ENCODE measurements at places on chromosomes 16 and 17.

DNA sequence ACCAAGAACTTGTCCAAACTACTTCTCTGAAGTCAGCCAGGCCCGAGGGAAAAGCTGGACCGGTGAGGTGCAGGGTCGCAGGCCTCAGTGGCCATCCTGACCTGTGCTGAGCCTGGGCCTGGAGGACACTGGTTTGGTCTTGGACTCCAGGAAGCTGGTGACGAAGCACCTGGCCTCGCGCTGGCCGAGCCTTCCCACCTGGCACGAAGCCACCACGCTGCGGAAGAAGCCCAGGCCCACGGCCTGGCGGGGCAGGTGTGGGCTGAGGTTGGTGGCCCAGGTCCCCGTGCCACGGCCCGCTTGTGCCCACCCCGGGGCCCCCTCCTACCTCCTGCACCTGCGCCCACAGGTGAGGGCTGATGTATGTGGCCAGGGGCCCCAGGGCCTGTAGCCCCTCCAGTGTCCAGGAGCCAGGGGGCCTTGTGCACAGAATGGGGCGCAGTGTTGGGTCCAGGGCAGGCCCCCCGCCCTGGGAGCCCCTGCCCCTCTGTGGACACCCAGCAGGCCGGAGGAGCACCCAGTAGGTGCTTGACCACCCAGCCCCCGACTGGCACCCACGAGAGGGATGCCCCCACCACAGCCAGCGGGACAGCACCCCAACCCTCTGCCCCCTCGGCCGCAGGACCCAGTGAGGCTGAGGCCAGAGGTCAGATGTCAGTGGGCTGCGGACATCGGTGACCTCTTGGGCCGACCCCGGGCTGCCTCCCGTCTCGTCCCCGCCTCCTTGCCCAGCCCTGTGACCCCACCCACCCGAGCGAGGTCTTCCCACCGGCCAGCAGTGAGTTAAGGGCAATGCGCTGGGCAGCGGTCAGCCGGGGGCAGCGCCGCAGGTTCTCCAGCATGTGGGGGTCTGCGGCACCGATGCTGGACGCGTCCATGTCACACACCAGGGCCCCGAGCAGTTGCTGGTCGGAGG, 13.8 kb downstream of the MSLN start:
- DNase-seq, result no peak

DNA sequence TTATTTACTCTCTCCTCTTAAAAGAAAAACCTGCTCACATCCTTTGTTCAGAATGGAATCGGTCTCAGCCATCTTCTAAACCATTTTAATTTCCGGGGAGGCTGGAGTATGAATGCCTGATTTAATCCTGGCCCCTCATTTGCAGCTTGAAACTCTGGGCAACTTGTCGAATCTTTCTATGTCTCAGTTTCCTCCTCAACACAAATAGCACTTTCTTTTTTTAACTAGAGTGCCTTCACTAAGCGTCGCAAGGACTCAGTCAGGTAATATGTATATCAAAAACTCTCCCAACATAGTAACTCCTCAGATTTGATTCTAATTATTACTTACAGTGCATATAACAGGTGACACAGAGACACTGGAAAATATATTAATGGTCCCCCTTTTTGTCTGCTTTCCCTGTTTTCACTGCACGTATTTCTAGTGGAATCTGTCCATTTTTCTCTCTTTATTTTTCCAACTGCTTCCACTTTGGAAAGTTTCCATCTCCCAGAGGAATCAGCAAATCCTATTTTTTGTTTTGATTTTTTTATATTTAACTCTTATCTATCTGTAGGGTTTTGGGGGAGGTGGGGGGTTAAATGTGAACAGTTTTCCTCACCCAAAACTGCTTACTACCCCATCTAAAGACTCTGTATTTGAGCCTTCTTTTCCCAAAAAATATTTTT, 18.6 kb downstream of the SNN start:
- DNase-seq, result no peak

- DNase-seq, result no peak
Observed at GRCh38 chr17:80253631-80254395, 6.8 kb upstream of the RNF213 start.

GRCh38 chr17:37642681-37643080, 565 bp downstream of the DDX52 start:
- DNase-seq, result peak; percentile 29

- no peak for DNase-seq
Observed at GRCh38 chr17:48030531-48030930, 7.1 kb downstream of the COPZ2 start.

DNA sequence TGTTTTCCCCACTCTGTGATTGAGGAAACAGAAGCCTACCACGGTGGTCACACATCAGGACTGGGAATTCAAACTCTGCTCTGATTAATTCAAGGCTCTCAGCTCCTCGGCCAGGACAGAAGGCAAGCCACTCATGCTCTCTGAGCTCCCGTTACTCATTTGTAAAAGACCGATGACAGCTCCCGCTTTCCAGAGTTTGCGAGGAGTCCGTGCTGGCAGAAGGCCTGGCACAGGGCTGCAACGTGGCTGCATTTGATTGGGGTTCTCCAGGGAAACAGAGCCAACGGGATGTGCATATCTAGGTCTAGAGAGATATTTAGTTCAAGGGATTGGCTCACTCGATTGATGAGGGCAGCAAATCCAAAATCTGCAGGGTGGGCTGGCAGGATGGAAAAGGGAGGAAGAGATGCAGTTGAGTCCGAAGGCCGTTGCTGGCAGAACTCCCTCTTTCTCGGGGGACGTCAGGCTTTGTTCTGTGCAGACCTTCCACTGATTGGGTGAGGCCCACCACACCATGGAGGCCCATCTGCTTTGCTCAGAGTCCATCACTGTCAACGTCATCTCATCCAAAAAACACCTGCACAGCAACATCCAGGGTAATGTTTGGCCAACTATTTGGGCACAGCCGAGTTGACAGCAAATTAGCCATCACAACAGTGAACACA, 215.5 kb upstream of the RPL38 start:
- DNase-seq, result no peak

GRCh38 chr17:30239089-30239462, 3.6 kb upstream of the SLC6A4 start:
- no peak for DNase-seq

DNA sequence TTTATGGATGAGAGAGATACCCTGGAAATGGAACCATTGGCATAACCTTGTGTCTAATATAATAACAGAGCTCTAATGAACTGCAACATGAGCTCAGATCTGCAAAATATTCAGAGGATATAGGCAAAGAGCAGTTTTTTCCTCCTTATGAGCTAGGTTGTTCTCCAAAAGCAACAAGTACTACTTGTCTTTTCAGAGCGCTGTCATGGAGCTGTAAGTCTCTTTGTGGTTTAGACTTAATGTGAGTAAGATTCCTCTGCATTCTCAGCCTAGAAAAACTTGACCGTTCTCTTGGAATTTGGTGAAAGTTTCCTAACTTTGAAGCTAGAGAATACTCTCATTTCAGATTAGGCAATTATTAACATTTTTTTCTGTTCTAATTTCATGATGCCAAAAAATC, 85.2 kb downstream of the FTO start:
- peak; percentile 67 for DNase-seq

GRCh38 chr16:13510425-13511151, 409.4 kb upstream of the ERCC4 start:
- no peak for DNase-seq

DNA sequence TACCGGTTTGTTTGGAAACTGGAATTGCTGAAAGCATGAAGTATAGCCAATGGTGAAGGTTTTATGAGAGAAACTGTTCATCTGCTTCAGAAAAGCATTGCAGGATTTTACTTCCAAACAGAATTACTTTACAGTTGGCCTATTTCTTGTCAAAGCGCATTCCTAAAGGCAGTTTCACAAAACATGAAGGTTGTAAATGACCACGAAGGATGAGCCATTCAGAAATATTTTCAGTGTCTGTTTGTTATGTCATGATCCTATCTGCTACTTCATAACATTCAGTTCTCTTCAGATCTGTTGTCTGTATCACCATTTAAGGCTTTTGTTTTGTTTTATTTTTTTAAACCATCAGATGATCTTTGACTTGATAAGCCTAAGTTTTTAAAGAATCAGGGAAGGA, 45.7 kb downstream of the AATF start:
- peak; percentile 72 for DNase-seq

- DNase-seq, result no peak
Observed at GRCh38 chr16:85341972-85342695, 229.9 kb upstream of the CIBAR2 start.

GRCh38 chr16:3503523-3503922, 2.7 kb downstream of the CLUAP1 start:
- DNase-seq, result no peak

DNA sequence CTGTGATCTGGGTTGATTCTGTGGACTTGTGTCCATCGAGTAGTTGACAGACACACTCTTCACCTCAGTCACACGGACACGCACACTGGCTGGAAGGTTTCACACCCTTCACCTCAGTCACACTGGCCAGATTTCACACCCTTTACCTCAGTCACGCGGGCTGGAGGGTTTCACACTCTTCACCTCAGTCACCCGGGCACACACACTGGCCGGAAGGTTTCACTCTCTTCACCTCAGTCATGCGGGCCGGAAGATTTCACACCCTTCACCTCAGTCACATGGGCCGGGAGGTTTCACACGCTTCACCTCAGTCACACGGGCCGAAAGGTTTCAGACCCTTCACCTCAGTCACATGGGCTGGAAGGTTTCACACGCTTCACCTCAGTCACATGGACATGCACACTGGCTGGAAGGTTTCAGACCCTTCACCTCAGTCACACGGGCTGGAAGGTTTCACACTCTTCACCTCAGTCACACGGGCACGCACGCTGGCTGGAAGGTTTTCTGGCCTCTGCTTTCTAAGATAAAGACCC, 96.2 kb downstream of the PGS1 start:
- DNase-seq, result no peak

DNA sequence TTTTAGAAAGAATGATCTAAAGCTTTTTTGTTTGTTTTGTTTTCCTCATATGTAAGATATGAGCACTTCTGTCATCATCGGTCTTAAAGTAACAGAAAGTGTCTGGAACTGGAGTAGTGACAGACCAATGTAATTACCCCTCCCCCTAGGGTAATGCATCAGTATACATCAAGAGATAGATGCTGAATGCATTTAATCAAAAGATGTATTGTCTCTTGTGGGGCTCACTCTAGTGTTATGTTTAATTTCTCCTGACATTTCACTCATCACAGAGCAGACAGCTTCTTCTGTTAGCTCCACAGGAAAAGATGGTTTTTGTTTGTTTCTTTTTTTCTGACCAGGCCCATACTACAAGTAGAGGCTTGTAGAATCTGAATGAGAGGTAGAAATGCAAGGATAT, 168.7 kb upstream of the C17orf78 start:
- DNase-seq, result no peak

DNA sequence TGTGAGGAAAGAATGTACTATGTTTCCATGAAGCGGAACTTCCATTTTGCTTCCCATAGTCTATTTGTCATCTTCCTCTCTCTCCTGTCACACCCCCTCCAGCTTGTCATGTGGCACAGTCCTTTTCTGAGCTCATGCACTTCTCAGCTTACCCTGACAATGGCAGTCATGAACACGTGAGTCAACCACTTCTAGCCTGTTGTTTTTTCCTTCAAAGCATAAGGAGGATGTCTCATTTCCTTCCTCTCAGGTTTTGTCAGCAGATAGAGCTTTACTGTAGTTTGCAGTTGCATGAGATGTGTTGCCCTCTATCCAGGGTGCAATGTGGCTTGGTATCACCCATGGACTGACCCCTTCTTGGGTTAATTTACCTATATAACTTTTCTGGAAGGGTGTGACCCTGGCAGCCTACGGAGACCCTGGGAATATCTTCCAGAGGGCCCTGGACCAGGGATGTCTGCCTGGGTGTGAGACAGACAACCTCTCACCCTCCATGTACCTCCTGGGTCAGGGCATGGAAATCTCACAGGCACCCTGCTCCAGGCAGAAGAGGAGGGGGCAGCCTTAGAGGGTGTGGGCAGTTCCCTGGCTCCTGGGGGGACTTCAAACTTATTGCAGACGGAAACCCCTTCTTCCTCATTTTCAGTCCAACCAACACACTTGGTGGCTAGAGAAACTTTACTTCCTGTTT, 4.0 kb upstream of the ZNF267 start:
- DNase-seq, result peak; percentile 94

DNA sequence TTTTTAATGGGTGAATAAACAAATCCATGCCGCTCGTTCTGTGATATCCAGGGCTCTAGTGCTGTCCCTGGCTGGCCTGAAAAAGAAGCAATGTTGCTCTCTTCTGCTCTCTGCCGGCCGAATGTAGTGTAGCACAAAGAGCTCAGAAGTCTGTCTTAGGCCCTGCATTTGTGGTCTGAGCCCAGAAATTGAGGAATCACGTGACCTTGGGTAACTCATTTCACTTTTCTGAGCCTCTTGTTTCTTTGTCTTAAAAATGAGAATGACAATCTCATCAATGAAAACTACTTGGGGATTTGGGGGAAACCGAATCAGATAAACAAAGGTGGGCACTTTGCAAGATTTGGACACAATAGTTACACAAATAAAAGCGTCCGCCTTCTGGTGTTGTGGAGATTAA, 381.6 kb upstream of the ASIC2 start:
- DNase-seq, result peak; percentile 35

- DNase-seq, result no peak
Observed at GRCh38 chr16:79509211-79509631, 91.3 kb downstream of the MAF start.

DNA sequence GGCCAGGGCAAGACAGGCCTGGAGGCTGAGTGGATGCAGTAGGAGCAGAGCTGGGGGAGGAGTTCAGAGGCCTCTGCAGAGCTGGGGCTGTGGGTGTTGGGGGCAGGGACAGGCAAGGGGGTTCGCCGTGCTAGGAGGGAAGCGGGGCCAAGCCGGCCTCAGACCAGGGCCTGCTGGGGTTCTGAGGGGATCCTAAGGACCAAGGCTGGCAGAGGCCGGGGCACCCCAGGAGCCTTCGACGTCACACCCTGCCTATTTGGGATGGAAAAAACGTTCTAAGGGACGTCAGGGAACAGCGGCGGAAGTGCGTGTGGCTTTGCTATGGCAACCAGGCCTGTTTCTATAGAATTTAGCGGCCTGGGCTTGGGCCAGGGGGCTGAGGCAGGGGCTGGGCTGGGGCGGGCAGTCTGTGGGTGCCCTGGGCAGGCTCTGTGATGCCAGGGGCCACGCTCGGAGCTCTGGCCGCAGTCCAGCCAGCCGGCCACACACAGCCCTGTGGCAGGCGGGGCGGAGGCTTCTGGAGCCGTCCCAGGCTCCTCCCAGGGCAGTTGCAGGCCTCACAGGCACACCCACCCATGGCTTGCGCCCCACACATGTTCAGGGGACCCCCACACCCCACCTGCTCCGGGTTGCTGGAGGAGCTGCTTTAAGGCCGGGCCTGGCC, 3.7 kb downstream of the TRAF7 start:
- no peak for DNase-seq

GRCh38 chr17:57674894-57675293, 70.2 kb downstream of the CCDC182 start:
- DNase-seq, result no peak

- no peak for DNase-seq
Observed at GRCh38 chr16:166375-167121, 770 bp downstream of the HBM start.

DNA sequence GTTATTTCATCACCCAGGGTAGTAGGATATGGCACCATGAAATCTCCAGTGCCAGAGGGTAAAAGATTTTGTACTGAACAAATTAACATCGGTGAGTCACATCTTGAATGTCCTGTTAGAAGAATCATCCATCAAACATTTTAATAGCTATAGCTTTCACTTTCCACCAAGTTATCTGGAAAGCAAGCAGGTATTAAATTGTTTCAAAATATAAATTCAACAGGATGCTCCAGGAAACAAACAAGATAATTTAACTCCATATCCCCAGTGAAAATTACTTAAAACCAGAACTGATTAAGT, 2.4 kb downstream of the VEZF1 start:
- DNase-seq, result peak; percentile 68
